Smooth muscle cell of the brain vasculature (primary cell): ENCODE measurements at places on chromosomes 4 and X.

DNA sequence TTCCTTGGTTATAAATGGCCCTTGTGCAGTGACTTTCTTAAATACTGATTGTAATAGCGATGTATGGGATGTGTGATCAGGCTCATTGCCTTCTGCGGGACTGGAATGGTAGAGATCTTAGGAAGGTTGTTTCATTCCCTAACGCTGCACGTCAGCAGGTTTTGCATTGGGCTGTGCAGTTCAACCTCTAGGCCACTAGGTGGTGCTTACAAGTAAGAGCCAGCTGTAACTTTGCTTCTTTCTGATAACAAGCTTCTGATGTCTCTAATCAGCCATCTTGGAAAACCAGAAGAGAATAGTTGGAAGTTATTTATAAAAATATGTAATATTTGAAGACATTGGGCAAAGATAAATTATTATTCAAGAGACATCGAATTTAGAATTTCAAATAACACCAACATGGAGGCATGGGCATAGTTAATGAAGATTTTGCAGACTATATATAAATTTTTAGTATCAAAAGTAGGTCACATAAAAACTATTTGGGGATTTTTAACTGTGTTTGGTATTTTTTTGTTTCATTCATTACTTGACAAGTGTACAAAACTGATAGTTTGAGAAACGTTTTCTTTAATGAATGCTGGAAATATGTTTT is 339.7 kb upstream of the PCDH7 start:
- DNase-seq: peak; percentile 2

GRCh38 chr4:71878376-71878775 is 94.5 kb upstream of the GC start:
- no peak for DNase-seq

GRCh38 chrX:15663439-15663838 is 1.2 kb downstream of the CLTRN start:
- DNase-seq: no peak

- no peak for DNase-seq
Observed at GRCh38 chr4:118557298-118557851, 127.8 kb upstream of the METTL14 start.

- no peak for DNase-seq
Observed at GRCh38 chr4:37442062-37442323, 197.4 kb downstream of the NWD2 start.

- no peak for DNase-seq
Observed at GRCh38 chrX:136475236-136475635, 12.5 kb upstream of the BRS3 start.

GRCh38 chrX:47223476-47224250 is 5.2 kb downstream of the CDK16 start:
- no peak for DNase-seq

DNA sequence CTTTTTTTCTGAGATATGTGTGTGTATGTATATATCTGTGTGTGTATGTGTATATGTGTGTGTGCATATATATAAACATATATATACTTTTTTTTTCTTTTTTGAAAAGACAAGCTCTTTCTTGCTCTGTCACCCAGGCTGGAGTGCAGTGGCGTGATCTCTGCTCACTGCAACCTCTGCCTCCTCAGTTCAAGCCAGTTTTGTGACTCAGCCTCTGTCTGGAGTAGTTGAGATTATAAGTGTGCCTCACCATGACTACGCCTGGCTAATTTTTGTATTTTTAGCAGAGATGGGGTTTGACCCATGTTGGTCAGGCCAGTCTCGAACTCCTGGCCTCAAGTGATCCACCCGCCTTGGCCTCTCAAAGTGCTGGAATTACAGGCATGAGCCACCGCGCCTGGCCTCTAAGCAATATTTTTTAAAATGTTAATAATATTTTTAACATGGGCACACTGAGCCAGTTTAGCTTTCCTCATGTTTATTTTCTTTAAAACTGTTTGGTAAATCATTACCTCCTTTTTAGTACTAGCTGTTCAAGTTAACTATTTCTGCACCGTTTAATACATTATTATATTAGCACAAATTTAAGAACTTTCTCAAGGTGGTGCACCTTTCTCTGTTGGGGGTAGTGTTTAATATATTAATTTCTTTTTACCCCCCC is 33.3 kb downstream of the BBS12 start:
- no peak for DNase-seq

- no peak for DNase-seq
Observed at GRCh38 chr4:6204871-6205566, 4.7 kb upstream of the JAKMIP1 start.

DNA sequence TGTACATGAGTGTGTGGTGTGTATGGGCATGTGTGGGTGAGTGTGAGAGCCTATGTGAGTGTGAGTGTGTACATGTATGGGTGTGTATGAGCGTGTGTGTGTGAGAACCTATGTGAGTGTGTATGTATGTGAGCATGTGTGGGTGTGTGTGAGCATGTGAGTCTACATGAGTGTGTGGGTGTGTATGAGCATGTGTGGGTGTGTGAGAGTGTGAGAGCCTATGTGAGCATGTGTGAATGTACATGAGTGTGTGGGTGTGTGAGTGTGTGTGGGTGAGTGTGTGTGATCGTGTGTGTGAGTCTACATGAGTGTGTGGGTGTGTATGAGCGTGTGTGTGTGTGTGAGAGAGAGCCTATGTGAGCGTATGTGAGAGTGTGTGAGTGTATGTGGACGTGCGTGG is 205.4 kb upstream of the PSAPL1 start:
- DNase-seq: no peak

DNA sequence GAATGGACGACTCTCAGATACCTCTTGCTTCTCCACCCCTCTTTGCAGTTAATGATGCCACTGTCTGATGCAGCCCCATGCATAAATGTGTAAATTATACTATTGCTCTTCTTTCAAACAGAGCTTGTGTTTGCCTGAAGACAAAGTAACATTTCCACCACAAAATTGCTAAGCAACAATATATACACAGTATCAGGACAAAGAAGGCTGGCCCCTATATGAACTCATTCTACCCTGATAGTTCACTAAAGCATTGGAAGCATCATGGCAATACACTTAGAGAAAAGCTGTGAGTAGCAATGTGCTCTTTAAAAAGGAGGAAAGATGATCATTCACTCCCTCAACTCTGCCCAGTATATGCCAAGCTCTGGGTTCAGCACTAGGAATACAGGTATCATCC is 427.0 kb upstream of the CPEB2 start:
- no peak for DNase-seq

- no peak for DNase-seq
Observed at GRCh38 chr4:114385195-114385985, 213.2 kb upstream of the UGT8 start.
